Caco-2 (cell line): ENCODE measurements at places on chromosomes 12 and 14. TPM values are rescaled to one million over a fixed set of nuclear protein-coding genes. Genes with fewer than 3 reads are reported as not detected.

DNA sequence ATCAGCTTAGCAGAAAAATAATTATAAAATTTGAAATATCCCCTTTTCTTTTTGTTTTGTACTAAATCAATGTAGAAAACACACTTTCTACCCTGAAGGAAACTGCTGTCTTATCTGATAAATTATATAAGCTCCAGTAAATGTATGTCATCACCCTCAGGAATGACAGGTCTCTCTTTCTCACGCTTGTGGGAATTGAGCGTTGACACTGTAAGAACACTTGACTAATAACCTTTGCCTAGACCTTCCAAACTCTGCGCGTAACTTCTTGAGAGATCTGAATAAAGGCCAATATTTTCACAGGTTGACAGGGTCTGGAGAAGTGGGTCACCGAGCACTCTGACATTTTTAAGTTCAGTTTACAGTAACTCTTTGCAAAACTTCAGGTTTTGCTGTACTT, 138.5 kb downstream of the BCAT1 start:
- DNase-seq: no peak

GRCh38 chr12:52494518-52494917, 1.5 kb upstream of the KRT6A start:
- DNase-seq: no peak

- no peak for DNase-seq
Observed at GRCh38 chr12:73159954-73160353, 887.8 kb downstream of the TRHDE start.

The TDRD9 gene
- not detected in 2 replicates for total RNA-seq

The ESR2 gene
- 0.19 and 0.23 TPM in 2 replicates for total RNA-seq

The PRH2 gene
- total RNA-seq: 0.93 TPM in 1 of 2 replicates, not detected in the other

The DNAJC22 gene
- 40.6 and 47.7 TPM in 2 replicates for total RNA-seq
